SHP77 treated with DMSO at 0.1 percent for 48 hours (cell line): ENCODE measurements at places on chromosomes 13 and 19.

GRCh38 chr19:45352914-45353796 lies 12.6 kb downstream of the KLC3 start:
- DNase-seq: no peak

GRCh38 chr13:107864543-107865317 lies 350.6 kb downstream of the LIG4 start:
- peak; percentile 81 for DNase-seq

DNA sequence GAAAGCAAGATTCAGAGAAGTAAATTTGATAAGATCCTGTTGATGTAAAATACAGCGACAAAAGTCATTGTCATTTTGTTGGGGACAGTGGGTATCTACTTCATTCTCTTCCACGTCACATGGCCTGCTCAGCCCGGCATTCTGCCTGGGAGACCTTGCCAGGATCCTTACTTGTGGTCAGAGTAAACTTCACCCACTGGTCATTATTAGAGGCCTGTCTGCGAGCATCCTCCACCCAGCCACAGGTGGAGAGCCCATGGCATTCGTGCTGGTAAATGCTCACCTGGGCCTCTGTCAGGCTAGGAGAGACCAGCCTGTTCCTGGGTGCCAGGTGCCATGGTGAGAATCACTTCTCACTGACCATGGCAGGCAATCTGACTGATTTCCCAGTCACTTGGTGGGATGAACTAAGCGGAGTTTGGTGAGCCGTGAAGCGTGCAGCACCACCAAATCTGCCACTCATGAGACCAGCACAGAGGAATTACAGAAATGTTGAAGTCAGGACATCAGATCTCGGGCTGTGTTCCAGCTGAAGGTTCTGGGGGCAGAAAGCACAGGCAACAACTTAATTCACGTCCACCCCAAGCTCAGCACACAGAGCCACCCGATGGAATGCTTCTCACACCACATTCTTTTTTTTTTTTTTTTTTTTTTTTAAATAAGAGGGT lies 107.0 kb downstream of the SIPA1L3 start:
- no peak for DNase-seq

DNA sequence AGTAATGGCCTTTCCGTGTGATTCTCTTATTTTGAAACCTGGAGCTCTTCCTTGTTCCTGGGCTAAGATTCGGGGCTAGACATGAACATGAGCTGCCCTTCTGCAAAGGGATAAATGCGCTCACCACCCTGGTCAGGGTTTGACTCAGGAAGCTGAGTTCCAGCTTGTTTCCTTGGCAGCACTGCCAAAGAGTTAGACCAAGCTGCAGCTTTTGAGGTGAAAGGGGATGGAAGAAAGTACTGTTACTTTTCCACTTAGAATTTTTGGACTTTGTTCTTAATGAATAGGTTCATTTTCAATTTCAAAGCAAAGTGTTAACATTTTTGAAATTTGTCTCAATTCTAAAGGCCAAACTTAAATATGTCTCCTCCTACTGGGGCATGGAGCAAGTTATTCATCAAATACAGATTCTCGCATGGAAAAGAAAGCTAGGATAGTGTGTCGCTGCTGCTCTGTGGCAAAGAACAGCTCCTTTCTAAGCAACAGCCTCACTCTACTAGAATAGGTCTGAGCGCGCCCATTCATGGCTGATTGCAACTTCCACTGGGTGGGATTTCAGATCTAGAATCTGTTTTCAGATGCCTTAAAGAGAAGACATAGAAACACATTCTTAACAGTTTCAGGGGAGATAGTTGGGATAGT lies 2.2 kb downstream of the RGCC start:
- no peak for DNase-seq
